ENCODE measurements at places on chromosomes 1 and 21.

GRCh38 chr1:103265551-103265950, 157.2 kb upstream of the COL11A1 start:
- DNase-seq: no peak

GRCh38 chr1:94672001-94672400, 130.4 kb upstream of the F3 start:
- no peak for DNase-seq

DNA sequence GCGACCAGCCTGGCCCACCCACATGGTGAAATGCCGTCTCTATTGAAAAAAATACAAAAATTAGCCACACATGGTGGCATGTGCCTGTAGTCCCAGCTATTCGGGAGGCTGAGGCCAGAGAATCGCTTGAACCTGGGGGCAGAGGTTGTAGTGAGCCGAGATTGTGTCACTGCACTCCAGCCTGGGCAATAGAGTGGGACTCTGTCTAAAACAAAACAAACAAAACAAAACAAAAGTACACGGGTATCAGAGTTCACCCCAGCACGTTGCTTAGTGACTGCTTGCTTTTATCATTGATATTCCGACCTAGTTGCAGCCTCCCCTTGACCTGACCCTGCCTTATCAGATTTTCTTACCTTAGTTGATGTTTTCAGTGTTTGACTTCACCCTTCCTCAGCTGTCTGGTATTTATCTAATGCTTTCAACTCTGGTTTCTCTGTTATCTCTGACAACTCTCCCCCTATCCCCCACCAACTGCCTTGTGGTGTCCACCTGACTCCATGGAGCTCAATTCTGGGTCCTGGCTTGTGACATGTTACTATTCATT, 5.1 kb downstream of the TLCD4 start:
- no peak for DNase-seq

- no peak for DNase-seq
Measured at GRCh38 chr1:92029241-92029922, 403 bp upstream of the EPHX4 start.

DNA sequence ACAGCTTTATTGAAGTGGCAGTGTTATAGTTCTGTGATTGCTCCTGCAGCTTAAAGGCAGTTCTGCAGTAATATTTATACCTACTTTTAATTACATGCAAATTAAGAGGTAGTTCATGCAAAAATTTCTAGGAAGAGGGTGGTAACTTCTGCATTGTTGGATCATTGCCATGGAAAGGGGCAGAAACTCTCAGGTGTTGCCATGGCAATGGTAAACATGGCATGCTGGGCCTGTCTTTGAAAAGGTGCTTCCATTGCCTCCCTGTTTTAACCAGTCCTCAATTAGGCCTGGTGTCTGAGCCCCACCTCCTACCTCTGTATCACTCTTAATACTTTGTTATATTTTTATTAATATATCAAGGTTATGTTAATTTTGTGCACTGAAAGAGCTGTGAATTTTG, 104.7 kb downstream of the DISC1 start:
- peak; percentile 12 for DNase-seq

- DNase-seq: no peak
Measured at GRCh38 chr1:67840449-67840848, 7.2 kb upstream of the GNG12 start.

DNA sequence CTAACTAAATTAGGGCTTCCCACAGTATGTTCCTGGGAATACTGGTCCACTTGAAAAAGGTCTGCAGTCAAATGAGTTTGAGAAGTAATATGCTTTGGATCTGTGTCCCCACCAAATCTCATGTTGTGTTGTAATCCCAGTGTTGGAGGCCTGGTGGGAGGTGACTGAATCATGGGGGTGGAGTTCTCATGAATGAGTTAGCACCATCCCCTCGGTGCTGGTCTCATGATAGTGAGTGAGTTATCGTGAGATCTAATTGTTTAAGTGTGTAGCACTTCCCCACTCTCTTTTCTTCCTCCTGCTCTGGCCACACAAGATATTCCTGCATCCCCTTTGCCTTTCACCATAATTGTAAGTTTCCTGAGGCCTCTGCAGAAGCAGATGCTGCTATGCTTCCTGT, 16.9 kb upstream of the DMRTB1 start:
- DNase-seq: no peak
